Activated T-helper 2 cell treated with anti-CD3 and anti-CD28 coated beads, Interferon-gamma antibody, Interleukin-2, Interleukin-4, amounts not matched to agents 10 μg/mL and 5 μg/mL and 100 μg/mL, durations not matched to agents 14 hours and 24 hours and 36 hours (primary cell): ENCODE measurements at places on chromosomes 1 and 21. TPM values are rescaled to one million over a fixed set of nuclear protein-coding genes. Genes with fewer than 3 reads are reported as not detected.

The MCM3AP gene
- 123 and 138 TPM in 2 replicates for total RNA-seq

The ZNF683 gene
- not detected in 2 replicates for total RNA-seq

The DUSP10 gene
- total RNA-seq = 21.0 and 21.7 TPM in 2 replicates

The RGS5 gene
- total RNA-seq = 2.3 and 2.8 TPM in 2 replicates

The INTS7 gene
- total RNA-seq = 33.3 and 33.8 TPM in 2 replicates

The ARL8A gene
- 57.9 and 64.7 TPM in 2 replicates for total RNA-seq

The MAGI3 gene
- 4.1 and 4.4 TPM in 2 replicates for total RNA-seq

The PLEKHA6 gene
- 0.52 and 1.9 TPM in 2 replicates for total RNA-seq

The HLX gene
- total RNA-seq = 8.2 and 10.4 TPM in 2 replicates

The DIPK1A gene
- total RNA-seq = 22.9 and 23.0 TPM in 2 replicates

The UBE2U gene
- total RNA-seq = not detected in 2 replicates

The MCOLN2 gene
- 142 and 143 TPM in 2 replicates for total RNA-seq

The HJV gene
- not detected in 2 replicates for total RNA-seq

The KIF2C gene
- total RNA-seq = 82.7 and 83.5 TPM in 2 replicates

The SH3D21 gene
- 19.0 and 20.4 TPM in 2 replicates for total RNA-seq

The MARK1 gene
- not detected in 2 replicates for total RNA-seq

The GNAT2 gene
- total RNA-seq = 0.18 TPM in 1 of 2 replicates, not detected in the other

The FYB2 gene
- not detected in 2 replicates for total RNA-seq

The COL9A2 gene
- total RNA-seq = 18.7 and 18.9 TPM in 2 replicates

The CDCA8 gene
- total RNA-seq = 41.2 TPM in 2 replicates

The MARCKSL1 gene
- 42.5 and 45.0 TPM in 2 replicates for total RNA-seq

The GBP5 gene
- 34.3 TPM in 2 replicates for total RNA-seq

The KIF17 gene
- total RNA-seq = 0.09 TPM in 1 of 2 replicates, not detected in the other

The PLA2G2D gene
- total RNA-seq = 0.09 TPM in 1 of 2 replicates, not detected in the other

The KNCN gene
- total RNA-seq = not detected in 2 replicates
